ENCODE measurements at places on chromosomes 3 and 15.

GRCh38 chr3:43734685-43735084 is 43.9 kb downstream of the ABHD5 start:
- DNase-seq = no peak

DNA sequence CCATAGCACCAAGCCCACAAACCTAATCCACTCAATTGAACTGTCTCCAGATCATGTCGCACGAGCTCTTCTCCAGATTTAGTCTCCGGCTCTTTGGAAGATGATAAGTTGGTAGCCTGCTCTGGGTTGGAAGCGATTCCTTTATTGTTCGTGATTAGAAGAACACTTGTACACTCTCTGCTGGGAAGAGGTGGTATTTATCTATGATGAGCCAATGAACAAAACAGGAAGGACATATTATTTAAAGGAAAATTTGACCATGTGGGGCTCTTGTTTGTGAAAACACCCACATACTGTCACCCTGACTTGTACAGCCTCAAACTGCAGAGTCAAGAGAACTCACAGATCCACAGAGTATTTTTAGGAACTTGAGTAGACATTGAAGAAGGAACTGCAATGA is 54.4 kb downstream of the MYZAP start:
- no peak for DNase-seq

DNA sequence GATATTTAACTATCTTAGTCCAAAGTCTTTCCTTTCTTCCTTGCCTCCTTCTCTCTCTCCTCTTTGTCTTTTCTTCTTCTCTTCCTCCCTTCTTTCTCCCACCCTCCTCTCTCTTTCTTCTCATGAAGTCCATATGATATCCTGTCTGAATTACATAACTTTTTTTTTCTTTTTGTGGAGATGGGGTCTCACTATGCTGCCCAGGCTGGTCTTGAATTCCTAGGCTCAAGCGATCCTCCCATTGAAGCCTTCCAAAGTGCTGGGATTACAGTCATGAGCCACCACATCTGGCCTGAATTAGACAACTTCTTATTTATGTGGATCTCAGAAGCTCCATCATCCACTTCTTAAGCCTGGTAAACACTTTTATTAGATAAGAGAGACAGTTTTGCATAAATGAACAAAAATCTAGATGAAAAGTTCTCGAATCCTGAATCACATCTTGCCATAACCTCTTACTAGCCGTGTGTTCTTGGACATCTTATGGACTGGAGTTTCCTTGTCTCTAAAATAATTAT is 206.5 kb downstream of the LPP start:
- DNase-seq = no peak

DNA sequence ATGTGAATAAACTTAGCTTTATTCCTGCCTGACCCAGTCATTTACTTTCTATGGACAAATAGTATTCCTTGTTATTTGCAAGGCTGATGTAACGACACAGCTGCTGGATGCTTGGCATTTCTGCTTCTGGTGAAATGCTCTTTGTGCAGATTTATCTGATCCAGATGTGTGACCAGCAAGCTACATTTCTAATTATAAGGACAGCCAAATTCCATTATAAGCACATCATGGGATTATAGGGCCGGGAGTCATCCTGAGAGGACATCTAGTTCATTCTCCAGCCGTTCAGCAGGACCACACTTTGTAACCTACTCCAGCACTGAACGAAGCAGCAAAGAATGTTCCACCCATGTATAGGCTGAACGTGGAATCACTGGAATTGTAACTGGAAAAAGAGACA is 42.9 kb downstream of the FNDC3B start:
- no peak for DNase-seq

GRCh38 chr3:33722626-33723370 is 4.7 kb upstream of the CLASP2 start:
- no peak for DNase-seq

- no peak for DNase-seq
These were observed 1249.8 kb downstream of the NSUN3 start for GRCh38 chr3:95312650-95313049.

GRCh38 chr3:160159341-160159740 is 65.9 kb upstream of the C3orf80 start:
- no peak for DNase-seq

GRCh38 chr15:70308011-70308734 is 210.5 kb upstream of the TLE3 start:
- no peak for DNase-seq

- no peak for DNase-seq
These were observed 459.7 kb upstream of the ZNF717 start for GRCh38 chr3:76245073-76245472.

DNA sequence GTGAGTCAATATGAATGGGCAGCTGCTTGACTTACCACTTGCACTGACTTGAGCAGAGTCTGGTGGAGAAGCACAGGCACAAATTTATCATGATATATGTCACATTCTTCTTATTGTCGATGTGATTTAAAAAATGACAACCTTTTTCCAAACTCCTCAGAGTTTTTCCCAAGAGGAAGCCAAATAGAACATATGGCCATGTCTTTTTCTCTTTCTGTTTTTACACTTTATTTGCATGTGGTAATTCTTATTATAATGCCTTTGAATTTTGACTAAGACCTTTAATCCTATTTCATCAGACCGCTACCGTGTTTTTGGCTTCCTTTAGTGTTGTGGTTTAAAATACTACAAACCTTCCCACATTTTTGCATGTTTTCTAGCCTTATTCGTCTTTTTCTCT is 666.2 kb downstream of the PDCD6IP start:
- DNase-seq = no peak

DNA sequence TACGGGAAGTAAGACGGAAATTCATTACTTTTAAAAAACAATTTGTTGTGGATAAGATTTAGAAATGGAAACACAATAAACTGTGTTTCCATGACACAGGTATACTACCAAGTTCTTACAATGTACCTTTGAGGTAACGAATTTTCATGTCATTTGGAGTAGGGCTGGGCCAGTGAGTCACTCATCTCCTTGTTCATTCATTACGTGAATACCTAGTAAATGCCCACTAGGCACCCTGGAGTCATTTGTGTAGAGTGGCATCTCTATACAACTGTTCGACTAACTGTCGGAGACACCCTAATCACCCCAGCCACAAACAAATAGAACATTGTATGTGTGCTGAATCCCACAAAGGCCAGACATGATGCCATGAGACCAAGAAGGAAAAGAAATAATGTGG is 94.8 kb downstream of the IGF1R start:
- DNase-seq = no peak

Measured in HTR-8/SVneo (cell line).